ENCODE measurements at places on chromosomes 13 and 19. TPM values are rescaled to one million over a fixed set of nuclear protein-coding genes. Genes with fewer than 3 reads are reported as not detected.

- DNase-seq, result no peak
Observed at GRCh38 chr13:71214821-71215220, 652.2 kb downstream of the DACH1 start.

DNA sequence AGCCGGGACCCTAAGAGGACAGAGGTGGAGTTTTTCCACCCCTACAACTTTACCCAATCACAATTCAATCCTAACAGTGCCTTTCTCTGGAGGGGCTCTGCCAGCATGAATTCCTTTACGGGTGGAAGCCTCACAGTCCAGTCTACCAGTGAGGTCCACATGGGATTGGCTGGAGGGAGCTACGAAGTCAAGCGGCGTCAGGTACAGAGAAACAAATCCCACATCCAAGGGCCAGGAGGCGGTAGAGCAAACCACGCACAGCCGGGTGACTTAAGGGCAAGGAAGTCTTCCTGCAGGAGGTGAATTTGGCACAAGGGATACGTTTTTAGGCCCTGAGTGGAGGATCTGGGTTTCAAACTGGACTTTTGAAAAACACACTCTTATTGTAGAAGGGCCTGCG is 199.6 kb downstream of the UQCRFS1 start:
- DNase-seq, result no peak

DNA sequence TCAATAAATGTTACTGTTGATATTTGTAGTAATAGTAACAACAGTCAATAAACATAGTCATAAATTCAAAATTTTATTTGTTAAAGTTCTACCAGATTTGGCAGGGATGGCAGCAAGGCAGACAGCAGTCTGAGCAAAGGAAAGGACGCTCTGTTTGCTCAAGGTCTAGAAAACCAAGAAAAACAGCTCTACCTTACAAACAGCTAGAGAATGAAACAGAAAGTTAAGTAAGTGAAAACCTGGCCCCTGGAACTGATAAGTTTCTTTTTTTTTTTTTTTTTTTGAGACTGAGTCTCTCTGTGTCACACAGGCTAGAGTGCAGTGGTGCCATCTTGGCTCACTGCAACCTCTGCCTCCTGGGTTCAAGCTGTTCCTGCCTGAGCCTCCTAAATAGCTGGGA is 27.9 kb downstream of the ENOX1 start:
- no peak for DNase-seq

DNA sequence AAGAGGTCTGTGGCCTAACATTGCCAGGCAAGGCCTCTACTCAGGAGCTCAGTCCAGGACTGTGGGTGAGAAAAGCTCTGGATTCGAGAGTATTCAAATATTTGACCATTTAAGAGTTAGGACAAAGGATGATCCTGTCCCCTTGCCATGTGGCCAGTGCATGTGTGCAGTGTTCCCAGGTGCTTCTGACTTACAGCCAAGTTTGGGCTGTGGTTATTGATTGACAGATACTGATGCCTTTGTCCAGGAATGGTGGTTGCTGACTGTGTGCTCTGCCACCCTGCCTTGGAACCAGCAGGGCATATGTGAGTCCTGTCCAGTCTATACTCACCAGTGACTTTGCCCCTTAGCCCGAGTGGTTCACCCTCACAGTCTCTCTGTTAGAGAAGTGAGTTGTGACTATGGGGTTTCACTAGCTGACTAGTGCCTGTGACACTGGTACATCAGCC is 51.9 kb downstream of the GARRE1 start:
- DNase-seq, result no peak

DNA sequence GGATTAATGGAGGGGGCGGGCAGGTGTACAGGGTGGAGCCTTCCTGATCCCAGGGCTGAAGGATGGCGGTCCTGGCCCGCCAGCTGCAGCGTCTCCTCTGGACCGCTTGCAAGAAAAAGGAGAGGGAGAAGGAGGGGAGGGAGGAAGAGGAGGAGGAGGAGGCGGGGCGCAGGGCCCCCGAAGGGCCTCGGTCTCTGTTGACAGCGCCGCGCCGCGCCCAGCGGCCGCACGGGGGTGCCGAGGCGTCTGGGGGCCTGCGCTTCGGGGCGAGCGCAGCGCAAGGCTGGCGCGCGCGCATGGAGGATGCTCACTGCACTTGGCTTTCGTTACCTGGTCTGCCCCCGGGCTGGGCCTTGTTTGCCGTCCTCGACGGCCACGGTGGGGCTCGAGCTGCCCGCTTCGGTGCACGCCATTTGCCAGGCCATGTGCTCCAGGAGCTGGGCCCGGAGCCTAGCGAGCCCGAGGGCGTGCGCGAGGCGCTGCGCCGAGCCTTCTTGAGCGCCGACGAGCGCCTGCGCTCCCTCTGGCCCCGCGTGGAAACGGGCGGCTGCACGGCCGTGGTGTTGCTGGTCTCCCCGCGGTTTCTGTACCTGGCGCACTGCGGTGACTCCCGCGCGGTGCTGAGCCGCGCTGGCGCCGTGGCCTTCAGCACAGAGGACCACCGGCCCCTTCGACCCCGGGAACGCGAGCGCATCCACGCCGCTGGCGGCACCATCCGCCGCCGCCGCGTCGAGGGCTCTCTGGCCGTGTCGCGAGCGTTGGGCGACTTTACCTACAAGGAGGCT is at the start of gene PPM1N:
PPM1N (plus strand) TSS at position 33 of the 785 bp plus-strand sequence; CDS start at position 63, 30 bp downstream.
- DNase-seq, result no peak

- no peak for DNase-seq
Observed at GRCh38 chr19:43416951-43417623, 2.4 kb downstream of the TEX101 start.

GRCh38 chr13:39455521-39456175 is 147.3 kb downstream of the LHFPL6 start:
- DNase-seq, result no peak

GRCh38 chr13:99984461-99985240 is 3.1 kb downstream of the ZIC2 start:
- no peak for DNase-seq

PRMT1 gene
- 485 TPM for total RNA-seq

ZNF254 gene
- total RNA-seq, result 18.2 TPM

IGFL2 gene
- total RNA-seq, result not detected

Measured in A172 (cell line).